ENCODE measurements at places on chromosomes 5 and 9. TPM values are rescaled to one million over a fixed set of nuclear protein-coding genes. Genes with fewer than 3 reads are reported as not detected.

- DNase-seq, result no peak
Observed at GRCh38 chr5:170217831-170218230, 15.0 kb upstream of the C5orf58 start.

DNA sequence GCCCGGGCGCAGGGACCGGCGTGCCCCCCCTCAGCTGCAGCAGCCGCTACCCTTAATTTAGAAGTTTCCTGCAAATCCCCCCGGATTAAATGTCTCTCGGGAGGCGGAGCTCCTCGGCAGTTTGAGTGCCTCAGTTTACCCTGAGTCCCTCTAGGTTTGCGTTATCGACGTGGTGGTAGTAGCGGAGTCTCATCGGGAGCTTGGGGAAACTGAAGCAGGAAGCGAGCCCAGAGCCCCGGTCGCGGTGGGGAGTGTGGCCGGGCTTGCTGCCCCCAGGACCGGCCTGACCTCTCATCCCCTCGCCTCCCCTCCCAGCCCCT, 529 bp upstream of the TPM2 start:
- DNase-seq, result no peak

The SLC36A3 gene
- polyA plus RNA-seq, result not detected

DNA sequence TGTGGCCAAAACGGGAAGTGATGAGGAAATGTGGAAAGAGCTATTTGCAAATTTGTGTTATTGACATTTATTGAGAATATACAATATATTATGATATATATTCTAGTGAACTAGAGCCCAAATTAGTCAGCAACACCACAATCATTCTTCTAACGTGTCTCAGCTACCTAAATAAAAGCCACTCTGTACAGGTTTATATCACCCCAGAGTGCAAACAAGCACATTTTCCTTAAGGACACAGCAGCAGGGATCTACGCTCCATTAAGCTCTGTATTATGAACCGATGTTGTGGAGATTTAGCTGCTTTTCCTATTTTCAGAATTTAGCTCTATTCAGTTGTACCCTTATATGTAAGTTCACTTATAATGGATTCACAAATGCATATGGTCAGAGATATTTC, 77.9 kb downstream of the CDH18 start:
- no peak for DNase-seq

GRCh38 chr9:860706-861105, 19.2 kb downstream of the DMRT1 start:
- no peak for DNase-seq

DNA sequence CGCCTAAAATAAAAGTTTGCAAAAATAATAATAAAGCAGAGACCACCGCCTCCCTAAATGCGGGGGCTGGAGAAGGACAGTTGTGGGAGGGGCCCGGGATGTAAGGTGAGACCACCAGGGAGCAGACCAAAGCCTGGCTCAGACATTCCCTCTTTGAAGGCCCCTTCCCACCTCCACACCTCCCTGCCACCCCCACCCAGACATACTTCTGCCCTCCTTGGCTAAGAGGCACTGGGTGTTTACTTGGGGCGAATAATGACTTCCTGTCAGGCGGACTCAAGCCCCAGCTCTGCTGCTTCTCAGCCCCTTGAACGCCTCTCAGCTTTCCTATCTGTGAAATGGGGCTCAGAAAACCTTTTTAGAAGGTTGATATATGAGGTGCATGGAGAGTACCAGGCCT, 58.8 kb upstream of the GGTA1 start:
- DNase-seq, result no peak

The ZNF658 gene
- 9.2 TPM for polyA plus RNA-seq

- DNase-seq, result no peak
Observed at GRCh38 chr5:523441-524222, 617 bp downstream of the SLC9A3 start.

GRCh38 chr9:35898337-35898736, 7.7 kb upstream of the HRCT1 start:
- no peak for DNase-seq

DNA sequence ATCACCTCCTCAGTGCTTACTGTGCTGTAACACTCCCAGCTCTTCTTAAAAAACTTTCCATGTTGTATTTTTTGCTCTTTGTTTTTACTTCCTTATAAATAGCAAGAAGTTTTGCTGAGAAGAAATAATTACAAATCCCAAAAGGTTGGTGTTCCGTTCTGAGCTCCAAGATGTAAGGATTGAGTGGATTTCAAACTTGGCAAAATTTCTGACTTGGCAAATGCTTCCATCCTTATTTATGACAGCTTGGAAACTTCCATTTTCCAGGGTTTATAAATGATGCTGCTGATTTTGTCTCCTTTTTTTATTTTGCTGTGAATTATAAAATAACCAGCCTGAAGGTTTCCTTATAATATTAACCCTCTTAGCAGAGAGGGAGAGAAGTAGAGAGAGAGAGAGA, 151.9 kb downstream of the NTRK2 start:
- DNase-seq, result no peak

DNA sequence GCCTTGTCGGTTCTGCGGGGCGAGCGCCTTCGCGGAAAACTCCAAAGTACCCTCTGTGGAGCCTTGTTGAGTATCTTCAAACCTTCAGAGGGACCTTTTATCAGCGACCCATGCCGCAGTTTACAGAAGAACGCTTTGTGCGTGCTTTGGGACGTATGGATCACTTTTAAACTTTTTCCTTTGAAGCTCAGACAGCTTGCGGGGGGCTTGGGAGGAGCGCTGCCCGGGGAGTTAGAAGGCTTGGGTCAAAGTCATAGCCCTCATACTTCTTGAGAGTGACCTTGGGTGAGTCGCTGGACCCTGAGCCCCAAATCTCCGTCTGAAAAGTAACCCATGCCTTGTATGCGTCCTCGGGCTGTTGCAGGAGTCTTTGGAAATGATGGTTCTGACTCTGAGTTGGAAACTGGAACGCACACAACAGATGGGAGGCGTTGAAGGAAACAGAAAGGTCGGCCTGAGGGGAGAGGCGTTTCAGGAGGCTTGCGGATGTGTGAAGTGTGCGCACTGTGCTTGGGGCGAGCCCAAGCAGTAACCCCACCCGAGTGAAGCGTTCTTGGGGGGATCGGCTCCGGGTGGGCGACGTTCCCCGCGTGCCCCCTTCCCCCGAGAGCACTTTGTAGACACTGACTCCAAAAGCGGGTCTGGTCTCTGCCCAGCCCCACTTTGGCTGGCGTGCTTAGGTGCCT, 661 bp upstream of the SLC25A51 start:
- no peak for DNase-seq

DNA sequence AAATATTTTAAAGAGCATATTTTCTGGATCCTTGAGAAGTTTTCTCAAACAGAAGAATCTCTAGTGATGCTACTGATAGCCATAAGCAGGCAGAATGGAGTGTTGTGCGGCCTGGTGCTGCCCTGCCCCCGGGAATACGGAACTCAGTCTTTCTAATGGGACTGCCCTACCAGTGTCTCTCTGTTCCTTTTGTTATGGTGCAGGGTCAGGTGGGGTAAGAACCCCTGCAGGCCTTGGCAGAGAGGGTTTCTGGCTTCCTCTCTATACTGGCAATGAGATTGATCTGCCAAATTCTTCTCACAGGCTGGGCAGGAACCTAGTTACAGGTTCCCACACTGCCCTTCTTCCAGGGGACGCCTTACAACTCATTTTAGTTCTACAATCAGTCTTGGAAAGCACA, 2.6 kb downstream of the IL5 start:
- DNase-seq, result no peak

DNA sequence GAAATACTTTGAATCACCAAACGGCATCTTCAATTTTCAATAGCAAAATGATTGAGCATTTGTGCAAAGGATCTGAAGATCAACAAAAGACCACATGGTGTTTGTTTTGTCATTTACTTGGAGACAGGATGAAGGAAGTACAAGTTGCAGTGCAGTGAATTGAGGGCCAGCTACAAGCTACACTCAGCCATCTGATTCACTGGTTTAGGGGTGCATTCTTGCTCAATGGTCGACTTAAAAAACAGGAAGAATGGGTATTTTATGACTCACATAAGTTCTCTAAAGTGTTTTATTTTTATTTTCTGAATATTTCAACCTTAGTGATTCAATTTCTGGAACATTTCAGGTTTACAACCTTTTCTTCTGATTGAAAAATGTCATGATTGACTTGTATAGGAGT, 412.1 kb upstream of the ADAMTSL1 start:
- DNase-seq, result no peak

The RNF14 gene
- 67.9 TPM for polyA plus RNA-seq

GRCh38 chr9:81597419-81598122, 91.8 kb downstream of the TLE1 start:
- DNase-seq, result no peak

- DNase-seq, result no peak
Observed at GRCh38 chr5:139975942-139976341, 67.2 kb downstream of the NRG2 start.

DNA sequence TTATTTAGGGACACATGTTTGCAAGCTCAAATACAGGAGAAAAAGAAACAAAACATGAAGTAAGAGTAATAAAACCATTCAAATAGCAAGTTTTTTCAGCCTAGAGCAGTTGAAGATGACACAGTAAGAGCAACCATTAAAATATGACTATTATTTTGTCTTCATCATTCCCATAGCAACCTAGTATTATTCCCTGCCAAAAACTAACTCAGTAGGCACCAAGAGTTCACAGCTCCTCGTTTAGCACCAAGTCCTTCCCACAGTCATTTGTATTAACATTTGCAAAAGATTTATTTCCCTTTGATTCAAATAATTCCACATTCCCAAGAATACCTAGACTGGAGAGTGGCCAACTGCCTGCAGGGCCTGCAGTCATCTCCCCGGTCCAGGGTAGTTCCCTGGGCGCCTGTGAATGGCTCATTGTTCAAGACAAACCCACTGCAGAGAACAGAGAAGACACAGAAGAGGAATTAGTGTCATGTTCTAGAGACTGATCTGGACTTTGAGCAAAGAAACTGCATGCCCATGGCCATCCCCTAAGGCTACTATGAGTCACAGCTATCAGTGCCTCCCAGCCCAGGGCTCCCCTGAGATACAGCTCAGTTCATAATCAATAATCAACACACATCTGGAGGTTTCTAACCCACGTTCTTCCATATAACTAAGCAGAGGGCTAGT, 139.1 kb upstream of the MAP3K1 start:
- DNase-seq, result no peak

The SHROOM1 gene
- 11.6 TPM for polyA plus RNA-seq

- no peak for DNase-seq
Observed at GRCh38 chr9:84174486-84174885, 166.1 kb downstream of the SLC28A3 start.

DNA sequence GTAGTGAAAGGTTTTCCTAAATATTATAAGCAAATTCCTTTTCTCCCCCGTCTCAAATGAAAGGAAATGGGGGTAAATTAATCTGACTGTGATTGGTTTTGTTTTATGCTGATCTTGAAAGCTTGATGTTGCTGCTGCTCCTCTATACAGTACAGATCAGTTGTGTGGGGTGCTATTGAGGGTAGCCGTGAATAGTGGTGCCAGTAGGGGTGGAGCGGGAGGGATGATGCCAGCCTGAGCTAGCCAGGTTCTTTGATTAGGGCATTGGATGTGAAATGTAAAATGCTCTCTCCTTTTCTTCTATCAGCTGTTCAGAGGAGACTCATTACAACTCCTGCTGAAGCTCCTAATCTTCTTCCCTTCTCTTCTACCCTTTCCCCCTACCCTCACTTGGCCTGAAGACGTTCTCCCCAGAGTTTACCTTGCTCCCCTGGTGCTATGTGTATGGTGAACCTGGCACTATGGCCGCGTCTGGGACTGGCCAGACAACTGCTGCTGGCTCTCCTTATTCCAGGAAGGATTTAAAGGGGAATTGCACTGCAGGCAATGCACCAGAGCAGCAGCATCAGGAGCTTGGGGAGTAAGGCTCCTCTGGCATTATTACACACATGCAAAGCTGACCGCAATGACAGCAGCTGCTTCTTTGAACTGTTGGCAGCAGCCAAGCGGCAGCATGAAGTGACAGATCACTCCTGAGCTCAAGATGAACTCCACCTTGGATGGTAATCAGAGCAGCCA, 566 bp downstream of the GPR21 start:
- no peak for DNase-seq

DNA sequence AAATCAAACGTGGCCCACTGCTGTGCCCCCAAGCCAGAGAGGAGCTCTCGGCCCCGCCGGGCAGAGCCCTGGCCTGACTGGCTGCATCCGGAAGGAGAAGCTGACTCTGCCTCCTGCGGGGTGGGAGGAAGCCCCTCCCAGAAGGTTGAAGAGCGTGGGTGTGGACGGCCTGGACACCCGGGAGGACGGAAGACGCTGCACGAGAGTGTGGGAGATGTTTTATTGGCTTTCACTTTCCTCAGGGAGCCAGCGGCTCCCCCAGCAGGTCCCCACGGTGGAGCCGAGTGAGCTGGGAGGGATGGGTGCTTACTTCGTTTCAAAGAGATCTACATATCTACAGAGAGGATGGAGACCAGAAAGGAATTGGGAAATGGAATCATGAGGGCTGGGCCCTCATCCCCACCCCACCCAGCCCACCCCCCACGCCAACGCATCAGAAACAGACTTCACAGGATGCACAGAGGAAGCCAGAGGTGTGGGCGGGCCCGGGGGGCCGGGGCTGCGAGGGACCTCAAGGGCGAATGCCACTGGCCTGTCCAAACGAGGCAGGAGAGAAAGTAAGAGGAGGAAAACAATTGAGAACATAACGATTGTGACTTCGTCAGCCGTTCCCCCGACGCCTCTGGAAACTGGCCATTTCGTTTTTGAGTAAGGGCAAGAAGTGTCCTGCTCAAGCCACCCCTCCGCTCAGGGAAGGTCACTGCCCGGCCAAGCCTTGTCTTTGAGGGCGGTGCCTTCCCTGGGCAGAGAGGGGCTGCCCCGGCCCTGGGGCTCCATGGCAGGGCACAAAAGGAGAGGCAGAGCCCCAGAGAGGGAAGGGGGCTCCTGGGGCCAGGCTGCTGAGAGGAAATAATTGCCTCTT, 32.1 kb downstream of the FAM163B start:
- DNase-seq, result no peak

The CD72 gene
- polyA plus RNA-seq, result 2.1 TPM

- no peak for DNase-seq
Observed at GRCh38 chr9:2486988-2487387, 134.6 kb upstream of the VLDLR start.

DNA sequence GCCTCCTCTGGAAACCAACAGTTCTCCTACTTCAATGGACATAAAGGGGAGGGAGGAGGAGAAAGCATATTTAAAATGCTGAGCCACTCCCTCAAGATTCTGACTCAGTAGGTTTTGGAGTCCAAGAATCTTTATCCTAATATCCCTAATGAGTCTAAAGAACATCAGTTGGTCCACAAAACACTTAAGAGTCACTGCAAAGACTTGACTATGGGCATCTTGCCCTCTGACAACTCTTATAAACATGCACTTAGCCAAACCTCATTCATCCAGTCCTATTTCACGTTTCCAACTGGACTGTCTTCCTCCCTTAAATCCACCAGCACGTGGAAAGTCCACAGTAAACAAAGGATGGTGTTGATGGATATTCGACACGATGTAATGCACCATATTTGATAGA, 172.5 kb downstream of the FAM114A2 start:
- no peak for DNase-seq

All from right renal cortex interstitium (tissue), 3 donors.